ENCODE measurements at places on chromosomes 7 and 10.

GRCh38 chr7:79055722-79056415 lies 397.6 kb downstream of the MAGI2 start:
- no peak for DNase-seq

DNA sequence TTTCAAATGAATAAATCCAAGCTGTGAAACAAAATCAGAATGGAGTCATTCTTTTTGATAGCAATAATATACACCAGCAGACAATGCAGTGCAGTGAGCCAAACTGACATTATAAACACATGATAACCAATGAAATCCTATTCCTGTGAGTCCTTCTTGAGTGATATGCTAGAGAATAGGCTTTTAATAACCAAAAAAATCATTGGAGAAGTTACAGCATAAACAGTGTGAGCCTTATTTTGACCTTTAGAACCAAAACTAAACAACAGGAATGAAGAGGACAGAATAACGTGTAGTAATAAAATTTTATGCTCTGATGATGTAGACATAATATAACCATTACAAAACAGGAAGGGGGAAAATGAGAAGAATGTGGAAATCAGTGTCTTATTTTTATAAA lies 8.7 kb downstream of the HUS1 start:
- DNase-seq: no peak

DNA sequence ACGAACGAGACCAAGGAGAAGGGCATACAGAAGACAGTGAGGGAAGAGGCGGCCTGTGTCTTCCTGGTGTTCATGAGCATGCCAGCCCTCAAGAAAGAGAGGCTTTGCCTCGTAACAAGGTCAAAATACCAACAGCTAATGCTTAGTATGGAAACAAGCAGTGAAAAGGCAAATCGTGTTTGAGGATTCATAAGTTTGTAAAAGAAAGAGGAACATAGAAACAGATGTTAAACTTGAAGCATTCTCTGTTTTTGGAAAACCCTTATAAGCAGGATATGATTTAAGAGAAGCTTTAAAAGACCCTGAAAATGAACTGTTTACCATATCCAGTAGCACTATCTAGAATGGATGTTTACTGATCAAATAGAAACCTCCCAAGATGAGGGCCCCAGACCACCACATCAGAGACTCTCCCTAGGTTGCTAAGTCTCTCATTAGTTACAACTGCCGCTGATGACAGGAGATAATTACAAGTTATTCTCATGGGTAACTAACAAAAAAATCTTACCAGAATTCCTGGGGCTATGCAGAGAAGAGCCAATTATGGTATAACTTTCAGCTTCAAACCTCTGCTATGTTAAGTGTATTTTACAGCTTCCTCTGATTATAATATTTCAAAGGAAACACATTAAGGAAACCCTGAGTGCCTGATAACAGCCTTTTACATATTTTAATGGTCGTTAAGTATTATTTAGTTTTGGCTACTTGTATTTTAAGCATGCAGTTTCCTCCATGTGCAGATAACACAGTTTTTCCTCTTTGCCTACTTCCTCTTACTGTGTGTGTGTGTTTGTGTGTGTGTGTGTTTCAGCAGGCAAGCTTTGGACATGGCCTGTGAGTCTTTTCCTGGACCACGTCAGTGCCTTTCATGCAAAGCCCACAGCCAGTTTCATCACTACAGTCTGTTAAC lies 17.9 kb downstream of the JCAD start:
- no peak for DNase-seq

GRCh38 chr7:76369018-76369417 lies 10.2 kb upstream of the YWHAG start:
- DNase-seq: no peak

- DNase-seq: no peak
Observed at GRCh38 chr7:139896831-139897230, 67.8 kb downstream of the TBXAS1 start.

DNA sequence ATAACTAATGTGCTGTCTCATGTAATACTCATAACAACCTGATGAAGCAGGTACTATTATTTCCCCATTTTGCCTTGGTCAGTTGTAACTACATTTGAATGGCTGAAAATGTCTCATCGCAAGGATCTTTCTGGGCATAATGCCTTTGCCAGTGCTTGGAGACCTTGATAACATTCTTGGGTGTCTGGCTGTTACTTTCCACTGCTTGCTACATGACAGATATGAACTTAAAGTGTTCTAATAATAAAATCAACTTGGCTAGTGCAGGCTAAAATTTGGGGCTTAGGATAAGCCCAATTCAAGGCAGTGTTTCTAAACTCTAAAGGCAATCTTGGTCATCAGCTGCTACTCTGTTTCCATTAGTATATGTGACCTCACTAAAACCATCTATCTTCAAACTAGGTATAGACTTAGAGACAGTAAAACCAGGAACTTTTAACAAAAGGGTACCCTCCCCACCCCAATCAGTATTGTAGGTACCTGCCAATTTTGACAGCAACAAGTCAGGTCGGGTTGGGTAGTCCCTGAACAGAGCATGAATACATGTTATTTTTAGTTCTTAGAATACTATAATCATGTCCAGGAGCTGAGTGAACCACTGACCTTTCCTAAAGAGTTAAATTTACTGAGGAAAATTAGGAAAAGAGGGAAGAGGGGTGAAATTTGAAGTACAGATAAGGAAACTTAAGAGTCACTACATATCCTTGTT lies 68.2 kb upstream of the AHR start:
- DNase-seq: no peak

GRCh38 chr10:127506094-127506493 lies 43.0 kb upstream of the NPS start:
- DNase-seq: no peak

DNA sequence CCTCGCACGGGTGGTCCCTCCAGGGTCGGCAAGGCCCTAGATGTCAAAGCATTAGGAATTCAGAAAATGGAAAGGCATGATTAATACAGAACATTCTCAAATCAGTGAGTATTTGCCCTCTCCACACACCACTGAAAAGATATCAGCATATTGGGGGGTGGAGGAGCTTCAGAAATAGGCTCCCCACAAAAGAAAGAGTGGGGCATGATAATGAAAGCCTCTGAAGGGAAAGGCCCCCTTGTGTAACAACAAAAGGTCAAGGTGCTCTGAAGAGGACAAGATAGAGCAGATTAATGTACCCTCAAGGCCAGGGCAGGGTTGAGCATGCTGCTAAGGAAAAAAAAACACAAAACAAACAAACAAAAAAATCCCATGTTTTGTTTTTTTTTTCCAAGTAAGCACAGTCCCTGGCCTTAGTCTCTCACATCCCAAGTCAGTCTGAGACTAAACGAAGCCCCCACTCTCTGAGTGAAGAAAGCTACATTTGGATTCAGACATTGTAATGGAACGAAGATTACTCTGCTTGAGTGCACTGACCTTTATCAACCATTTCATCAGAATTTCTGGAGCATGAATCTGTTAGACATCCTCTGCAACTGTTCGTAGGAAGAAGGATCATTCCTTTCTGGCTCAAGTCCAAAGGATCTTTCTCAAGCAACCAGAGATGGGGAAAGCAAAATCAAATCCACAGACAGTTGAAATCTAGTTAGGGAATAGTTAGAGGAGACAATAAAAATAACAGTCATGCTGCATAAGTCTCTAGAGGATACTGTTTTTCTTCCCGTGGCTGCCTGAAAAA lies 27.4 kb upstream of the DGKI start:
- DNase-seq: no peak

- DNase-seq: no peak
Observed at GRCh38 chr7:3795781-3796180, 494.7 kb downstream of the SDK1 start.

- no peak for DNase-seq
Observed at GRCh38 chr10:104331208-104331838, 6.9 kb downstream of the ITPRIP start.

DNA sequence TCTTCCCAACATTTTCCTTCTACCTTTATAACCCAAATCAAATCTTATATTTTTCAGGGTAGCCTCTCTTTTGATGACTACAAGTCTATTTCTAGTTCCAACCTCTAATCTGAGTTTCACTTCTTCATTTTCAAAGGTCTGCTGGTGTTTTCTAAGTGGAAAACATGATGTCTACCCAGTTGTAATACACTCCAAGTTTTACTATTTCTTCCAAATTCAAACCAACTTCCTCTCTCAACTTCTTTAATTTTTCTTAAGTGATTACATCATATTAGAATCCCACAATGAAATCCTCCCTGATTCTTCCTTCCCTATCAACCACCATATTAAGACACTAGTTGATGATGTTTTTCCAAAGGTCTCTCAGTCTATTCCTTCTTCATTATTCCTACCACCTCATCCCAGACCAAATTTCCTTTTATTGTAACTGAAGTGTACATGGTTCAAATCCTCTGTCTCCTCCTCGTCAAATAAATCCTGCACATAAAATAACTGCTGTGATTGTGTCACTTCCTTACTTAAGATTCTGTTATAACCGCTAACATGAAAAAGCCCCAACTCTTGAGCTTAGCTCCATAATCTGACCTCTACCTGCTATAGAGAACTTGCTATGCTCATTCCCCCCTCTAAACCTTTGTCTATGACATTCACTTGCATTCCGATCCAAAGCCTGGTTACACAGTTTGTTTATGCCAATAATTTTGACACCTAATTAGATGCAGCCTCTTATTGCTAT lies 12.7 kb downstream of the TAS2R38 start:
- no peak for DNase-seq

- no peak for DNase-seq
Observed at GRCh38 chr10:26743091-26743490, 45.6 kb downstream of the PDSS1 start.
